ENCODE measurements at places on chromosomes 1 and 21.

DNA sequence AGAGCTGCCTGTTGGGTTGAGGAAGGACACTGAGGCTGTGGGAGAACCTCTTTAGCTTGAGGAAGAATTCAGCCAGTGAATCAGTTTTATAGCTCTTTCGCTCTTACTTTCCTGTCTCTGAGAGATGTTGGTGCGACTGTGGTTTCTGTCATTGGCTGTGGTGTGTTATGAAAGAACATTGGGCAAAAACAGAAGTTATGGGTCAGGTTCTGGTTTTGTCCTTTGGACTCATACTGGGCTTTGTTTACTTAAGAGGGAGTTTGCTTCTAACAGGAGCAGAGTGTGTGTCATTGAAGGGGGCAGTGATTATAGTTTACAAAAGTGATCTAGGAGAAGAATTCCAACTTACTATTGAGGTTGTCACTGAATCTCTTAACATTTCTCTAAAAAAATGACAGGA, 97.0 kb downstream of the TLR5 start:
- DNase-seq: no peak

DNA sequence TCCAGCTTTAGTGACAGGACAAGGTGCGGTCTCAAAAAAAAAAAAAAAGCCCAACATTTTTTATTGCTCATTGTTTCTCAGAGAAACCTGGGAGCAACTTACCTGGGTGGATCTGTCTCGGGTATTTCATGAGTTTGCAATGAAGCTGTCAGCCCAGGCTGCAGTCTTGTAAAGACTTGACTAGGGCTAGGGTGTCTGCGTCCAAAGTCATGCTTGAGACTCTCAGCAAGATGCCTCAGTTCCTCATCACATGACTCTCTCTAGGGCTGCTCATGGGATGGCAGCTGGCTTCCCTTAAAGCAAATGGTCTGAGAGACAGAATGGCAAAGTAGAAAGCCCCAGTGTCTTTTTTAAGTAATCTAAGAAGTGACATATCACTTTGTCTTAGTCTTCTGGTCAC, 8.1 kb downstream of the GABPA start:
- no peak for DNase-seq

DNA sequence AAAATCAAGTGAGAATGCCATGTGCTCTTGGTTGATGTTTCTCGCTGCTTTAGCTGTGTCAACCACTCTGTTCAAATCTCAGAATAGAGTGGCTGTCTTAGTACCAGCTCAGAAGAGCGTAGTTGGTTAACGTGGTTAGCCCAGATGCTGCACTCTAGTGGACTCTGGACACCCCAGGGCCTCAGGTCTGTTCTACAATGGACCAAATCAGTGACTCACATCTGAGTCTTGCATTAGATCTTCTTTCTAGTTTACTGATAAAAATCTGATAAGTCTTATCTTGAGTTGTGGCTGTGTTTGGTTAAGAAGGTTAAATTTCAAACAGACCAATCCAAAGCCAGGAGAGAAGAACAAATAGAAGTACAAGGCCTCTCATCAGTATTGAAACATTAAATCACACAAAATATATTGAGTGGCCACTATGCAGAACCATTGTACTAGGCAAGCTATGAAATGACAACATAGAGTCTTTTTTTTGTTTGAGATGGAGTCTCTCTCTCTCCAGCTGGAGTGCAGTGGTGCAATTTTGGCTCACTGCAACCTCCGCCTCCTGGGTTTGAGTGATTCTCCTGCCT, 104.1 kb downstream of the NR5A2 start:
- DNase-seq: no peak

DNA sequence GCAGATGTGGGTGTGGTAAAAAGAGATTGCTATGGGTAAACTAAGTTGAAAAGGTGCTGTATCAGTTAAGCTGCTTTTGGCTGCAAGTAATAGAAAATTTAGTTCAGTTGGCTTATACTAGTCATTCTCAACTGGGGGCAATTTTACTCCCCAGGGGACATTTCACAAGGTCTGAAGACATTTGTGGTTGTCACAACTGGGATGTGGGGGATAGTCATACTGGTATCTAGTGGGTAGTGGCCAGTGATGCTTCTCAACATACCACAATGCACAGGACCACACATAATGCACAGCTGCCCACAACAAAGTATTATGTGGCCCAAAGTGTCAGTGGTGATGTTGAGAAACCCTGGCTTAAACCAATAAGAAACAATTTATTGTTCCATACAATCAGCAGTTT, 31.4 kb downstream of the SERTAD4 start:
- DNase-seq: no peak

DNA sequence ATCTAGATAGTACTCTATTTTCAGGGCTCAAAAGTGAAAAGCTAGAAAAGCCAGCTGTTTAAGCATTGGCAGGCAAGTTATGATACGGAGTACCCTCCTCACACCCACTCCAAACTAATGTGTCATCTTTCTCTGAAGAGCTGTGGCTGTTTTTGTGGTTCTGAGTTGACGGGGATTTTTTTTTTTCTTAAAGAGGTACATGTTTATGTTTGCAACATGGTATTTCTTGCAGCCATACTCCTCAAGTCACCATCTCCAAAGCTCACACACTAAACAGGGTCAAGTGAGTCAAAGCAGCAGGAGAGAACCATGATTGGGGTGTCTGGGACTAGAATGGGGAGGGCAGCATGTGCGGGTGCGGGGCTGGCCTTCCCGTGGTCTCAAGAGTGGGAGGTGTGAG, 347.2 kb downstream of the DISC1 start:
- DNase-seq: no peak

GRCh38 chr21:39094847-39095579, 88.2 kb downstream of the PSMG1 start:
- no peak for DNase-seq

GRCh38 chr1:42937141-42937696, 21.4 kb downstream of the SLC2A1 start:
- DNase-seq: peak; percentile 37

GRCh38 chr1:150183061-150183460, 33.3 kb downstream of the PLEKHO1 start:
- DNase-seq: no peak

DNA sequence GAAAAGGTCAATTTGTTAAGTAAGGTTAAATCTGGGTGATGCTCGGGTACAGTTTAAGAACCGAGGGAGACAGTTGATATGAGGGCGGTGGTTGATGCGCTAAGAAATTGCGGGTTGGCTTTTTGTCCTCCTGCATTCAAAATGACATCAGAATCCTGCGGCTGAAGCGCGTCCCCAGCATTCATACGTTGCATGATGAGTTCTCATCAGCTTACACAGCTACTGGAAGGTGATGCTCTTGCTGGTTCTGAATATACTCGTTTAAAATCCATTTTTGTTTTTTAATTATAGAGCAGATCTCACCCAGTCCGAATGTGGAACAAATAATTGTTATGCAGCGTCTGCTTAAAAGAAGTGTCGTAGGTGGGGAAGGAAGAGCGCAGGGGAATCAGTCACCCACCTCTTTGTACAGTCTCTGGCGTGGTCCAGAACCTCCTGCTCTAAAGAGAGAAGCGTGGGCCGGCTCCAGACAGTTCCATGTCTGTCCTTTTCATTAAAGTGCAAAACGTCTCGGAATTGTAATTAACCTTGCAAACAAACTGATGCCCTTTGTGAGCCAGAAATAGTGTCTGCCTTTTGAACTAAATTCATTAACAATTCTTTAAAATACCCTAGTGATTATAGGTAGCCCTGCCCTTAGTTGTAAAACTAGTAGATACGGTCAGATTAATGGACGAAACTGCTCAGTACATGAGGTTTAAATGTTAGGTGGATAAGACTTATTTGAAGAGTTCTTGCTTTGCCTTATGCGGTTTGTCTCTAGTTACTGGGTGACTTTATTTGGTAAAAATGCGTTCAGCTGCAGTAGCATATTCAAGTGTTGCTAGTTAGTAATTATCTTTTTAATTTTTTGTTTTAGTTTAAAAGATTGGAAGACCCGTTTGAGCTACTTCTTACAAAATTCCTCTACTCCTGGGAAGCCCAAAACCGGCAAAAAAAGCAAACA, 741 bp downstream of the RGS2 start:
- DNase-seq: peak; percentile 72

DNA sequence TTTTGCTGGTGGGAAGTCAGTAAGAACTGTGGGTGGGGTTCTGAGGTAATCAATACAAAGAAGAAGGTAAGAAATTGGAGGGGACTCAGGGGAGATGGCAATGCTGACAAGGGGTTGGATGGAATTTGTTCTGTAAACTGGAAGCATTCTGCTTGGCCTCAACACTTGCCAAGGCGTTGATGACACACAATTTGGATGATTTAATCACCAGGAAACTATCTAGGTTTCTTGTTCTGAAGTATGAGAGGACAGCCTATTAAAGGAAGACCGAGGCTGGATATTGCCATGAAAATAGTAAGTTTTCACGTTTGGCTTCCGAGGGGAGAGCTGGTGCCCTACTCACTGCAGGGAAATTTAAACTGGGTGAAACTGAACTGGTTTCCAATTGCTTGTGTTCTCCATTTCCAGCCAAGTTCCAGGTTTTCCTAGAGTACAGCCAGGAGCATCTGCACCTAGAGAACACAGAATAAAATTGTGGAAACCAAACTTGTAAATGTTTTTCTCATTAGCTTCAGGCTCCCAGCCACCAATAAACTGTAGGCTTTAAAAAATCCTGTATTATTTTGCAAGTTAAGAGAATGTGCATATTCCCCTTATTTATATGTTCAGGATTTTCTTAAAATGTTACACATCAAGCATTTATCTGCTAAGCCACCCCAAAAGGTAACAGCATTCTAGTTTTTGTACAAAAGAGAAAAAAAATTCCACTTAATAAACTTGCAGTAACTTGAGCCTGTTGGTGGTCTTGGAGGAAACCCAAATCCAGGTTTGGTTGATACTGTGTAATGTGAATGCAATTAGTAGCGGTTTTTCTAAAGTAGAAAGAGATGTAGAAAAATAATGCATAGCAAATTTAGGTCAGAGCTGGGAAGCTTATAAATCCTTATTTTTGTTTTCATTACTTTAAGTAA, 53.8 kb downstream of the ROR1 start:
- no peak for DNase-seq

- no peak for DNase-seq
These were observed 240.6 kb upstream of the TMEM51 start for GRCh38 chr1:14912839-14913481.
